ENCODE measurements at places on chromosomes 12 and 14.

DNA sequence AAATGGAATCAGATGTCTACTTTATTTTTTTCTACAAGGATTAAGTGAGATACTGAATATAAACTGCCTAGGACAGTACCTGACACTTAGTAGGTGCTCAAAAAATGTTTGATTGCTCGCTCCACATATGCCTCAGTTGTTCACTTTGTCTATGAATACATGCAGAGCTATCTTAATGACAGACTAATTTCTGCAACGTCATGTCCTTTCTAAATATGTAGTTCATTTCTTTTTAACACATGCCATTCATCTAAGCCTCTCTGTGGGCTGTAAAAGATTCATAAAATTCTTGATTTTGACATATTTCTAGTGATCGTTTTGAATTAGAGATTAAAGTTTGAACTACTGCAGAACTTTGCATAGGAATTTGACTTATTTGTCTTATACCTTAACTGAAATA, 176.3 kb upstream of the STXBP6 start:
- no peak for DNase-seq

DNA sequence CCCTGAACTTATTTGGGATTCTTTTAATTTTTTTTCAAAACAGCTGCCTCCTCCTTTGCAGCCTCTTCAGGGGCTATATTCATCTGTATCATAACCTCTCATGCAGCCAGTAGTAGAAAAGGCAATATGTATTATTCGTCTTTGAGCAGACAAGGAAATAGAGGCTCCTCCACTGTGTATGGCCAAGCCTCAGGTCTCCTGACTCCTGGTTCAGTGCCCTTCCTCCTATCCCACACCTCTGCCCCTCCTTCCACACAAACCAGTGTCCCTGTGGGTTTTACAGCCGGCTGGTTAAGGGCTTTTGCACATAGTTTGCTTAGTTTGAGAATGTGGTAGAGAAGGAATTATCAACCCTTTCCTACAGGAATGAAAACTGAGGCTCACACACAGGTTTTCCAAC, 8.8 kb upstream of the ACVRL1 start:
- no peak for DNase-seq

DNA sequence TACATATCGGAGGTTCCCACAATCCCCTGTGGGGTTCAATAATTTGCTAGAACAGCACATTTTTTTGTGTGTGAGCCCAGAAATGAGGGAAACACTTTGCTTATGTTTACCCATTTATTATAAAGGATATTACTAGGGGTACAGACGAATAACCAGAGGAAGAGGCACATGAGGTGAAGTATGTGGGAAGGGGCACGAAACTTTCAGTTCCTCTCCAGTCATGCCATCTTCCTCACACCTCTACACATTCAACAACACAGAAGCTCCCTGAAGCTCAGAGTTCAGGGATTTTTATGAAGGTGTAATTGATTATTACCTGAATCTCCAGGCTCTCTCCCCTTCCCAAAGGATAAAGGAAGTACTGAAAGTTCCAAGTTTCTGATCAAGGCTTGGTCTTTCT, 30.2 kb upstream of the DYRK2 start:
- no peak for DNase-seq

DNA sequence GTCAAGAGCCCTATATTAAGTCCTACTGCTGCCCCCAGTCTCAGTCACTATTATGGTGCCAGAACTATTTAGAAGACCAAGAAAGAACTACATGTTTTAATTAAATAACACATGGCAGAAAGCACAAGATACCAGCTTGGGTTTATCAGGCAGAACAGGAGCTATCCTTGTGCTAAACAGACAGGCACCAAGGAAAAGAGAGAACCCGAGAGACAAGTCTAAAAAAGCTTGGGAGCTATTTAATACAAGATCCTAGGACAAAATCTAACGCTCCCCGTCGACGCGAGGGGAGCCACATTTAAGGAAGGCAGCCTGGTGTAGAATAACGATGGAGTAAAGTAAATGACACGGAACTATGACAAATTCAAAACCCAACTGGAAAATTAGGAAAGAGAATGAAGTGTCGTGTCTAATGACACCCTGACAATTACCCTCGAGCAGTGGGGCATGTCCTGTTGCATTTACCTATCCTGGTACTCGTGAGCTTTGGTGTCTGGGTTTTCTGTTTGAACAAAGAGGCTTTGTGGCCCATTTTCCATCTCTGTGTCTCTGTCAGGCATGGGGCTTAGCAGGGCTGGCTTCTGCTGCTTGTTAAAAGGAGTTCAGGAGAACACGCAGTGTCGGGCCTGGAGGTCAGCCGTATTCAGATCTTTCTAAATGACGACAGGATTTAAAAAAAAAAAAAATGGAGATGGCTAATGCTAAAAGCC, 140.6 kb downstream of the ETNK1 start:
- DNase-seq, result no peak

DNA sequence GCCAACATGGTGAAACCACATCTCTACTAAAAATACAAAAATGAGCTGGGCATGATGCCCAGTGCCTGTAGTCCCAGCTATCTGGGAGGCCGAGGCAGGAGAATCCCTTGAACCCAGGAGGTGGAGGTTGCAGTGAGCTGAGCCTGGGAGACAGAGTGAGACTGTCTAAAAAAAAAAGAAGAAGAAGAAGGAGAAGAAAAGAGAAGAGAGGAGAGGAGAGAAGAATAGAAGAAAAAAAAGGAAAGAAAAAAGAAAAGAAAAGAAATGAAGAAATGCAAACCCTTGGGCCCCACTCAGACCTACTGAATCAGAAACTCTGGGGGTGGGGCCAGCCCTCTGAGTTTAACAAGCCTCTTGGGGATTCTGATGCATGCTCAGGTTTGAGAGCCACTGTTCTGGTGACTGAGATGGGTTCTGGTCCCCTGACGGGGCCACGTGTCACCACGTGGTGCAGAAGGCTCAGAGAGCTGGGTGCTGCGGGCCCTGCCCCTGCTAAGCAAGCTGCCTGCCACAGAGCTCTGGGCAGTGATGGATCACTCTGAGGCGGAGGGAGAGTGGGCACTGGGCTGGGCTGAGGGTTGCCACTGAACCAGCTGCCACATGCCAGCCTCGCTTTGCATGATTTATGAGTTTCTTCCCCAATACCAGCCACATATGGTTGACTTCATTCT, 37.5 kb downstream of the ERH start:
- DNase-seq, result no peak

- no peak for DNase-seq
These were observed 20.6 kb downstream of the JAG2 start for GRCh38 chr14:105147671-105148603.

DNA sequence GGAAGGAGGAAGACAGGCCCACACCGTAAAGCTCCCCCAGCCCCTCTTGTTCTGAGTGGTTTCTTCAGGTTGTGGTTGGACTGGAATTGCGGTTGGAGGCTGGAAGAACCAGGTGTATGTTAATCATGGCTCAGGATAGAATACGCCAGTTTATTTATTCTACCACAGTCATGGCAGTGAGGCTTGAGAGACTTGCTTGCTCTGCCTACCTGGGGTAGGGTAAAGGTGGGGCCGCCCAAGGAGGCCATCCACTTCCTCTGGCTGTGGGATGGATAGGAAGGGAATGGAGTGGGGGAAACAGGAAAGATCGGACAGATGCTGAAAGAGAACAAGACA, 8.1 kb downstream of the SHMT2 start:
- no peak for DNase-seq

- no peak for DNase-seq
These were observed 54.4 kb downstream of the RIMBP2 start for GRCh38 chr12:130661486-130662255.

DNA sequence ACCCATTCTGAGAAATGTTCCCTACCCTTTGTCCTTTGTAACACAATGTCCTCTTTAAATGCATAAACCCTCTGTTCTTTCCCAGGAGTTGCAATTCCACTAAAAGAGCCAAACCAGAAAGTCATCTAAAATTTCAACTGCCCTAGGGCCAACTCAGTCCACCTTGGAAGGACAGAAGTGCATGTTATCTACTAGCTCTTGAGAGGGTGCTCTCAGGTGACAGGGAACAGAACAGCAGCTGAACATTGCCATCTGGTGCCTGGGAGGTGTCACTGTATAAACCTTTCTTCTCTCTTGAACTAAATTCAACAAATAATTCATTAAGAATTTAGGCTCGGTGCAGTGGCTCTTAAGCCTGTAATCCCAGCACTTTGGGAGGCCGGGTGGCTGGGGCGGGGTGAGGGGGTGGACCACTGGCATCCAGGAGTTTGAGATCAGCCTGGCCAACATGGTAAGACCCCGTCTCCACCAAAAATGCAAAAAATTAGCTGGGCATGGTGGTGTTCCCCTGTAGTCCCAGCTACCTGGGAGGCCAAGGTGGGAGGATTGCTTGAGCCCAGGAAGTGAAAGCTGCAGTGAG, 10.3 kb upstream of the FERMT2 start:
- peak; percentile 42 for DNase-seq

DNA sequence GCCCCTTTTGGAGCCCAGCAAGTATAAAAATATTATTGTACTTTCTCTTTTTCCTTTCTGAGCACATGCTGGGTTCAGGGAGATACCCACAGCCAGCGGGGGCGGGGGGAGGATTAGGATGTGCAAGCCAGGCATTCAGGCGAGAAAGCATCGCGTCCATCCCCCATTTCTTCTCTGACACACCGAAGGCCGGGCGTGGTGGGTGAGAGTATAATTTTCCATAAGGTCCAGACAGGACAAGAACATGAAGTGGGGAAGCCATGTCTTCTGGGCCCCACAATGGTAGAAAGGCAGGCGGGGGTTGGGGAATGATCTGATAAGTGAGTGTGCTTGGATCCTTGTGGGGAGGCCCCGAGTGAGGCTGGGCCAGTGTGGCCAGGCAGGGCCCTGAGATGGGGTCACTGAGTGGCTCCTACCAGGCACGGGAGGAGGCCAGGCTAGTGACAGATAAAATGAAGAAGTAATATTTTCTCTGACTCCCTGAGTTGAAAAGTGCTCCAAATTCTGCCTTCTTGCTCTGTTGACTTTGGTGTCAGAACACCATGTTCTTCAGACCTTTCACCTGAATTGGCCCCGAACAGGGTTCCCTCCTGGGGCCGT, 10.7 kb upstream of the LRTM2 start:
- DNase-seq, result no peak

- peak; percentile 74 for DNase-seq
These were observed at the start of gene FRMD6 for GRCh38 chr14:51651388-51652167. Gene FRMD6 (plus strand): TSS chr14:51651910. CDS start chr14:51689837, 37,927 bp downstream.

DNA sequence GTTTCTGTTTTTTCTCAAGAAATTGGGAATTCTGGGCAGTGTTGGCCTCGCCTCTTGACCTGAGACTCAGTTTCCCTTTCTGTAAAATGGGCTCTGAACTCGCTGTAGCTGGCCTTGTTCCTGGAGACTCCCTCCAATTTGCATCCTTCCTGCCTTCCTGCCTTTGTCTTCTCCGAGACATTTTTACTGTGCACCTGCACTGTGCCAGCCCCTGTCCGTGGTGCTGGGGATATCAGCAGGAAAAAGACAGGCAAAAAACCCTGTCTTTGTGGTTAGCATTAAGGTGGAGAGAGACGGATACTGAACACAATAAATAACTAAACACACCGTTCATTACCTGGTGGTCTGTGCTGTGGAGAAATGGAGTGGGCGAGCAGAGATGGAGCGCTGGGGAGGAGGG, 129.8 kb downstream of the AACS start:
- DNase-seq, result no peak

DNA sequence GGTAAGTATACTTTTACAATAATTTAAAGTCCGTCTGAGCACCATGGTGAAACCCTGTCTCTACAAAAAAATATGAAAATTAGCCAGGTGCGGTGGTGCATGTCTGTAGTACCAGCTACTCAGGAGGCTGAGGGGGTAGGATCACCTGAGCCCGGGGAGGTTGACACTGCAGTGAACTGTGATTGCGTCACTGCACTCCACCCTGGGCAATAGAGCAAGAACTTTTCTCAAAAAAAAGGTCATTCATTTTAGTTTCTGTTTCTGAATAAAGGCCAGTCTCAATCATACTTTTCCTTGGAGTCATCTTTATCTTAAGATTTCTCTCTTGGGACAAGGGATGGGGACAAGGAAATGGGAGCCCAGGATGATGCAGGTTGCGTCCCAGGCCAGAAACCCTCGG, 12.9 kb downstream of the ANKRD13A start:
- DNase-seq, result no peak

GRCh38 chr14:73223049-73223448, 14.3 kb upstream of the PAPLN start:
- no peak for DNase-seq

- no peak for DNase-seq
These were observed 673.8 kb upstream of the MGAT4C start for GRCh38 chr12:86929962-86930361.

DNA sequence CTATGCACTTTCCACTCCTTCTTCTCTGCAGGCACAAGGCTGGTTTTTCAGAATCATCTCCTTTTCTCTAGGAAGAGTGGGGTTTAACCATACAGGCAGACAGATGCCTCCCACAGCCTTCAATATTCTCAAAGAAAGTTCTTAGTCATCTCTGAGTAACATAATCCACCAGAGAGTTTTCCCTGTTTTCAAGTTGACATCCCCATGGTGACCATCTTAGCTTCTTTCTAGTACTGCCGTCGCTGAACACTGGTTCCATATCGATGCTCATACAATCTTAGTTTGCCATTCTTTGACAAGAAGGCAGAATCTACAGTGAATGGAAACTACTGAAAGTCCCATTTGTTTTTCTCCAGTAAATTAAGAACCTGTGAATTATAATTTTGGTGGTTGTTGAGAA, 28.6 kb downstream of the TPH2 start:
- peak; percentile 28 for DNase-seq

- peak; percentile 98 for DNase-seq
These were observed 65.4 kb downstream of the C14orf132 start for GRCh38 chr14:96104469-96105057.

DNA sequence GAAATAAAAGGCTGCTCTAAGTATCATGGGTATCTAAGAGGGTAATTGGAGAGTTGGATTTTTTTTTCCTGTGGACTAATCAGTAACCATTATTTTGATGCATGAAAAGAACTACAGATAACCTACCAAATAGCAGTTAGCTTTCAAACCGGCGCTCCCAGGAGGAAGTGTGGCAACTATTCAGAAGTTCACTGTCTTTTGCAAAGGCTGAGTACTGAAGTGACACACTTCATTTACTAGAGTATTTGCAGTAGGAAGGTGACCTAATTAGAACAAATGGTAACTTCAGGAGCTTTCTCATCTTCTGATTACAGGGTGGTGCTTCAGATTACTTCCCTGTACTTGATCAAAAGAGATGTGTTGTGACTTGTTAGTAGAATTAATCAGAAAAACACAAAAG, 87.7 kb downstream of the PELI2 start:
- DNase-seq, result no peak

DNA sequence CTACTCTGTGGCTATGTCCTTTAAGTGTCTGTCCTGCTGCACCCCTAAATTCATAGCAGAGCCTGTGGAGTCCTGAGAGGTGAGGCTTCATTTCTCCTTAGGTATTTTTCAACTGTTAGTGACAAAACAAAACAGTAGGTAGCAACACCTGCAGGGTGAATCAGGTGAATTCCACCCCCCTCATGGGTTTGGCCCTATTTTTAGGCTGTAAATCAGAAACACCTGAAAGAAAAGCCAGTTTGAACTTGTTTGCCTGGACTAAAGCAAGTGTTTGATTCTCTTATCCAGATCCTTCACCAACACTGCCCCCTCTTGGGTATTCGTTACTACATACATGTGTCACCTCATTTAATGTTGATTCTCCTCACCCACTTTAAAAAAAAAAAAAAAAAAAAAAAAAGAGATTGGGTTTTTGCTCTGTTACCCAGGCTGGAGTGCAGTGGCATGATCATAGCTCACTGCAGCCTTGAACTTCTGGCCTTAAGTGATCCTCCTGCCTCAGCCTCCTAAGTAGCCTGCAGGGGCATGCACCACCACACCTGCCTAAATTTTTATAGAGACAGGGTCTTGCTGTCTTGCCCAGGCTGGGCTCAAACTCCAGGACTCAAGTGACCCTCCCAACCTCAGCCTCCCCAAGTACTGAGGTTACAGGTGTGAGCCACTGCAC, 10.3 kb downstream of the TBPL2 start:
- DNase-seq, result peak; percentile 49
